ENCODE measurements at places on chromosomes 16 and 17.

DNA sequence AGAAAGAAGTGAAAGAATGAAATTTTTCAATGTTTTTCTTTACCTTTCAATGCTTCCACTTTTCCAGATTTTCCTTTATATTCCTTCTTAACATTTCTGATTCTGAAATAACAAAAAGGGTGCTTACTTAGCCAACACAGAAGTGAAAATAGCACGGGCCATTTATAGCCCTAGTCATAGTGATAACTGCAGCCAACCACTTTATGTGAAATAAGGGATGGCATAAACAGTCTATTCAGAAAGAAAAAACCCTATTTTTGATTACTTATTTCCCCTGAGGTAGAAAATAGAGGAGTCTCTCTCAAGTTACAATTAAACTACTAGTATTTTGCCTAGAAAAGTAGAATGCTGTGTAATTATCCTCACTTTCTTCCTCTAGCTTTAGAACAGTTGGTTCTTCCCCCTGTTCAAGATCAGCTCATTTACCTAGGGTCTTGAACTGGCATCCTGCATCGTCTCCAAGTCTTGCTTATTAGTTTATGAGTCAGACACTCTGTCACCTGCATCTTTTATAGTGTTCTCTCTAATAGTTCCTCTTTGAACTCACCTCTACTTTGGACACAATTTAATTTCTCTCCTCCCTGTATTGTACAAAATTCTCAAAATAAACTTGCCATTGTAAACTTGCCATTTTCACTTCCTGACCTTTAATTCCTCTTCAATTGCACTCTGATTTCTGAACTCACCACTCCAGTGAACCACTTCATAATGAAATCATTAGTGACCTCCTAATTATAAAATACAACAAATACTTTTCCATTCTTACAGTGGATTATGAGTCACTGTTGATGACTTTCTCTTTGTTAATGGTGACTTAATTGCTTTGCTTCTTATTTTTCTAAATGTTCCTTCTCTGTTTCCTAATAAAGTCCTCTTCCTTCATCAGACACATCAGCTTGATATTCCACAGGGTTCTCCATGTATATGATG, 23.6 kb downstream of the ABCA6 start:
- DNase-seq: no peak

DNA sequence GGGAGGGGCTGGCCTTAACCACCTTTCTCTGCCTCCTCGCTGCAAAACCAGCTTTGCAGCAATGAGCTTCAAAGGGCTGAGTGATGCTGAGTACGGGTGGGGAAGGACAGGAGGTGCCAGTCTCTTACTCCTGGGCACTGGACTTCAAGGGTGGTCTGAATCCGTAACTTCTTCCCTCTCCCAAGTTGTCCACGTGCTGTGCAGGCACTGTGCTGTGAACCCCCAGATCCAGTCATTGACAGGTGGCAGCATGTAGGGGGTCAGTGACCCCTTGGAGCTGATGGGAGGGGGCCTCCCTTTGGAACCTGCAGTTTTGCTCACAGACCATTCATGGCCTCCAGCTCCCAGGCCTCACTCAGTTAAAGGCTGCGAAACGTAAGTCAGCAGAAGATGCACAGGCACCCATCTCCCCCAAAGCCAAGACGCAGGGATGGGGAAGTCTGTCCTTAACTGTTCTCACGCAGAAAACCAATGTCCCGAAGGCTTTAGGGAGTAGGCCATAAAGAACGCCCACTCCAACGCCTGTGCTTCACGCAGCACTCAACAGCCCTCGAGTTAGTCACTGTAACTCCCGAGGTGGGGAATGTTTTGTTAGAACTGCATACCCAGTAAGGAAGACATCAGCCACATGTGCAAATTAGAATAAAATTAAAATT, 7.9 kb downstream of the LITAFD start:
- no peak for DNase-seq

DNA sequence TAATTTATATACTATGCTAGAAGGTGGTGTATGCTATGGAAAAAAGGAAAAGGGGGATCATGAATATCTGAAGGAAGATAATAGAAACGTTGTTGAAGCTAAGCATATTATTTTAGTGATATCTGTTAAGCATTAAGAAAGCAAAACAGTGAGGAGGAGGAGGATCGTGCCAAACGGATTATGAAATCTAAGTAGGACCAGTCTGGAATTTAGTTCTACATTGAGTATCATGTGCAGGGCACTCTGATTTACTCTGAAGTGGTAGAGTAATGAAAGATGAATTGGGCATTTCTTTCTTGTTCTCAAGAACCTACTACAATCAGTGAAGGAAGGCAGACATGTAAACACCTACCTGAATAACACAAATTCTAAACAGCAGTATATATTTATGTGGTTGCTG, 195.3 kb downstream of the CYB561 start:
- DNase-seq: no peak

- no peak for DNase-seq
These were observed 1.5 kb downstream of the MPV17L start for GRCh38 chr16:15396948-15397594.

- DNase-seq: no peak
These were observed 27.9 kb downstream of the CACNA1H start for GRCh38 chr16:1180549-1181403.

GRCh38 chr17:8322061-8322460, 12.0 kb downstream of the ARHGEF15 start:
- DNase-seq: no peak

GRCh38 chr17:78172249-78173051, 4.1 kb downstream of the SYNGR2 start:
- DNase-seq: no peak

GRCh38 chr16:30697264-30698138, 1.5 kb upstream of the SRCAP start:
- DNase-seq: peak; percentile 23

DNA sequence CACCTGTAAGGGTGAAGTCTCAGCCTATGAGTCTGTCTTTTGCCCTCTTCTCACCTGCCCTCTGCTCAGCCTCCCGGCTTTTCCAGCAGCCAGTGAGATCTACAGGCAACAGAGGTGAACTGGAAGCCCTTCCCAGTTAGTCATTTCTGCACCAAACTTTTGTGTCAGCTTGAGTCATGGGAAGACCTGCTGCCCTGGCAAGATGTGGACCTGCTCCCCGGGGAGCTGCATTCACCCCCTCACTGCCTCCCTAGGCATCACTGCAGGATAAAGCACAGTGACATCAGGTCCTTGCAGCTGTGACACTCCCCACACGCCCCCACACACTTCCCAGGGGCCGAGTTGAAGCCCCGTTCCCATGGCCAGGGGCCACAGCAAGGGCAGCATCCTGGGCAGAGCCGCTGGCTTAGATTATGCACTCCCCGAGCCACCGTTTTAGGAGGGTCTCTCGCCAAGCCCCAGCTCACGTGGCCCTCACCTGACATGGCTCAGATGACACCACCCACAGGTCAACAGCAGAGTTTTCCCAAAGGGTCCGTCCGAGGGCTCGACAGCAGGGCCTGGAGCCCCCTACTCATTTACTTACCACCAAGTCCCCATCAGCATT, 6.5 kb upstream of the ABR start:
- DNase-seq: peak; percentile 87

GRCh38 chr17:74325743-74326379, at the start of gene KIF19:
Gene KIF19 (plus strand): TSS chr17:74326226. CDS start chr17:74326350, 124 bp downstream.
- no peak for DNase-seq

DNA sequence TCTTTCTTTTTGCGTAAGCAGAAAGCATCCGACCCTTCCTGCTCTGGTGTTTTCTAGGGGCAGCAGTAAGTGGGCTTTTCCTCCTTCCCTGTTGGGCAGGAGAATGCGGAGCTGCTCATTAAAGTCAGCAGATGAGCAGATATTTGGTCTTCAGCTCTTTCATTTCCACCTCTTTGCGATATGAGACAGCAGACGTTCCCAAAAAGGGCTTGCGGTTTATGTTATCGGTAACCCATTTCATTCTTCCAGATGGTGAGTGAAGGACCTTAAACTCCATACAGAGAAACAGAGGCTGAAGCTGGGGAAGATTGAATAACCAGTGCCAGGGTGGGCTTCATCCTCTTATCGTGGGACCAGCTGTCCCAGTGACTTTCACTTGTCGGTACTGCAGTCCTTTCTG, 40.7 kb downstream of the KSR1 start:
- DNase-seq: no peak

GRCh38 chr16:19375561-19376158, 42.0 kb upstream of the TMC5 start:
- peak; percentile 45 for DNase-seq

All from kidney tubule cell (primary cell).